Right ventricle myocardium inferior (tissue), 1 donor: ENCODE measurements at places on chromosomes 4 and X.

DNA sequence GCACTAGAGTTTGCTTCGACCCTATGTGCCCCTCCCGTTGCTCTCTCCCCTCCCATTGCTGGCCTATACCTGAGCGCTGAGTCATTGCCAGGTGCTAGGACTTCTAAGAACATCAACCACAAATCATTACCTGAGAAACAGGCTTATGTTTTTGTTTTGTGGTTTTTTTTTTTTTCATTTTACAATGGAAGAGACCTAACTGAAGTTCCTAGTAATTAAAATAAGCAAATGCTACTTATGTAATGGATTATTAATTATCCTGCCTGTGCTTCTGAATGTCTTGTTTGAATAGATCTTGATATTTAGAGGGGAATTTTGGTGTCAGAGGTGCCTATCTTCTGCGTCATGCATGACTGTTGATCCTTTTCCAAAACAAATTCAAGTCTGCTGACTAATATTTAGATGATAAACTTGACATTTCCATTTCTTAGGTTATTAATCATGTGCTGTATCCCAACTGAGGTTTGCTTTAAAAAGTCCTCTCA is 275.4 kb upstream of the CPEB2 start:
- no peak for DNase-seq

- peak; percentile 28 for DNase-seq
Measured at GRCh38 chr4:40825014-40825838, 75.5 kb downstream of the NSUN7 start.

DNA sequence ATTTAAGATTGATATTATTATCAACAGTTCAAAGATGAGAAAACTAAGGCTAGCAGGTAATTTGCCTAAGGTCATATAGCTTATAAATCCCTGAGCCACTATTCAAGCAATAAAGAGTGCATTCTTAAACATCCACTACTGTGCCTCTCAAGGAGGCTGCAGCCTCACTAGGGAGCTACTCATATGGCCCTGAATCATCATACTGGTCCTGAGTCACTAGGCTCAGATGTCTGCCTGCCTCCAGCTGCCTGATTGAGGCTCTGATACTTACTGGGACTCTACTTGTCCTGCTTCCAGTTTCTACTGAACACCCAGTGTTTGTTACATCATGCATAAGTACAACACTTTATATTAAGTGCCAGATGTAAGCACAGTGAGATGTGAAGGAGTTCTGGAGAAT is 110.7 kb downstream of the AASDH start:
- no peak for DNase-seq

DNA sequence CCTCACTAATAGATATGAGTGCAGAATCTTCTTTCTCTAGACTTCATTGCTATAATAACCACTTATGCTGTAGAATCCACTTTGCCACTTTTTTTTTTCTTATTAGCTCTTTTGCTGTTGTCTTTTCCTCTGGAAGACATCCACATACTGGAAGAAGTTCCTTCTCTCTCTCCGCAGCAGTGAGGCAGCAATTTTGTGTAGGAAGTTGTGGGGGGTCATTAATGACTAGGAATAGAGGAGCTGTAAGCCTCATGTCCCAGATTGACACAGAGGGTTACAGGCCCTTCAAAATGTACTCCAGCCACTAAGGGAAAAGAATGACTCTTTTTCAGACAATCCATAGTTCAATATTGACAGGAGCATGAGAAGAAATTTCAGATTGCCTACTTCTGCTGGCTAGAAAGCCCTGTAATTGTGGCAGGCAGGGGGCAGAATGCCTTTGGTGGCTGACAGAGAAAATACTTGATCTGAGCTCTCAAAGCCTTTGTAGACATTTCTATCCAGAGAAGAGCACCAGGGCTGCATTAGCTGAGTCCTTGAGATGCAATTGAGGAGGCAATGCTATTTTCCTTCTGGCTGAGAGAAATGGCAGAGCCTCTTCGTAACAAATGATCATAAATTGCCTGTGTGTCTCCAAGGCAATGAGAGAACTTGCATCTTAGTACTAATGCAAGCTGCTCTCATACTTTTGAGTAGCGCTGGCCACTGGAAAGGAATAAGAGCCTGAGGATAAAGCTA is 856.2 kb downstream of the STIM2 start:
- DNase-seq, result no peak

DNA sequence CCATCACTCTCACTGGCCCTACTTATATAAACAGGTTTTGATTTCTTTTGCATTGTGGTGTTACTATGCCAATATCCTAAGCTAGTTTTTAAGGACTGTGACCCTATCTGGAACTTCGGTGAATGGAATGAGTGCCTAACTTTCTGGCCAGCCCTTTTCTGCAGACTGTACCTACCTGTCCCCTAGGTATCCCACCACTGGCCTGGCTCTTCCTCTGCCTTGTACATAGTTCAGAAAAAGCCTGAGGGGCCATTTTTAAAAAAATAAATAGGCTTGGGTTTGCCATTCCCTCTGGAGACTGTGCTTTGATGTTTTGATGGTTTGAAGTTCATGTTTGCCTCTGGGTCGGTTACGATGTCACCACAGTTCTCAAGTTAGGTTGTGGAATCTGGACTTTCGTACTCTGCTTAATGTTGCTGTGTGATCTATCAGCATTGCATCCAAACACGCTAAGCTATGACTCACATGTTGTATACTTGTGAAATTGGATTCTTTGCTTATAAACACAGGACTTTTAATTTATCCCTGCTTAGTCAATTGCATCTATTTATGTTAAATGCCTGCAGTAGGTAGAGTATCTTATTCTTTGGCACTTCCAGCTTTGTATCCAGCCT is 182.0 kb downstream of the ANKRD50 start:
- no peak for DNase-seq

DNA sequence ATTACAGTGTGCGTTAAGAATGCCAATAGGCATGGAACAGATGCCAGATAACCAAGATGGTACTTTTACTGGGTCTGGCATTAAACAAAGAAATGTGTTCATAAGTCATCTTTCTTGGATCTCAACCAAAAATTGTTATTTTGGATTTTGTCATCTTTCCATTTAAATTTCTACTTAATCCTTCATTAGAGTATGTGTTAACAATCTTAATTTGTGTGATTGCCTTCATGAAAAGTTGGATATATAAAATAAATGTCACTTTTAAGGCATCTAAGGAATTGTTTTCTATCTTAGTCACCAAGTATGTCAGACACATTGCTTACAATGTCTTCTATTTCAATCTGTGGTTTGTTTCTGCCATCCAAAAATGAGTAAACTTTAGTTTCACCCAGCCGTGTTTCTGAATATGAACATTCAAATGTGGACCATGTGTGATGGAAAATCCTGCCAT is 87.5 kb downstream of the PALLD start:
- DNase-seq, result no peak
